Ammon's horn (tissue), 1 donor: ENCODE measurements at places on chromosomes 2 and 18.

DNA sequence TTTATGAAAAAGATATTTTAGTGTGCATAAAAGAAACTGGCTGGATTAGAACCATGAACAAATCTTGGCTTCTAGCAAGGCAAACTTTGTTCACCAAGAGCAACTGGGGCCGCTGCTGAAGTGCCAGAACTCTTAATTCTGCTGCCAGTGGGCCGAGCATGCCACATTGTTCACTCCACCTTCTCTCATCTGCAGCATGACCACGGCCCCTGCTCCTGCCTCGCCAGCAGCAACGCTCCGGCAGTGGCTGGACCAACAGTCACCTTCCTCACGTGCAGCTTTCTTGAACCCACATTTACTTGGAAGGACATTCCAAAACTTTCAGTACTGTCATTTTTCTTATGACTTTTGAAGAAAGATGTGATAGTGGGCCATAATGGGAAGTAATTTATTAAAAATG is 213.8 kb downstream of the PIEZO2 start:
- no peak for DNase-seq

DNA sequence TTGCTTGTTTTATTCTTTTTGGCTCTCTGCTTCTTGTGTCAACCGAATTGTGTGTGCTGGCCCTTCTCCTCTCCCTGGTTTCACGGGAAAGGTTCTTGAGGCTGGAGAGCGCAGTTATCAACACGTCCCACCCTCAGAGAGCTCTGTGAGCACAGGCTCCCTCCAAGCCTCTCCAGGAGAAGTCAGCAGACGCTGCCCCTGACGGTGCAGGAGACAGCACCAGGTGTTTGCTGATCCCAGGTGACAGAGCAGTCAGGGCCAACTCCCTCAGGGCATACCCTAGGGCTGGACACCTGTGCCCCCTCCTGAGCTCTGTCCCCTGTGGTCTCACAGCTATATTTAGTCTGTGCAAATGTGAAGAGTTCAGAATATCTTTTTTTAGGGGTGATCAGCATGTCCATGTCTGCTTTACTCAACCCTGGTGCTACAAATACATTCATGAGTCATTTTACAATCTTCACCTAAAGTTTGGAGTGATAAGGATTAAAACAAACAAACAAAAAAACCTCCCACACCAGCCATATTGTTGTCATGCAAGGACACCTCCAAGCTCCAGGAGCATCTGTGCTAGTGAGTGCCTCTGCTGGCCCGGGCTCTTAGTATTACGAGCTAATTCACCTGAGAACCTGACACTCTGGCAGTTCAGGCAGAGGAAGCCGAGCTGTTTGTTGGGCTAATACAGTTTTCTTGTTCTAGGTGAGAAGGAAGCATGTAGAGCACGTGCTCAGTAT is 65.9 kb upstream of the TMEM200C start:
- no peak for DNase-seq

GRCh38 chr2:95058989-95059641 is 33.6 kb downstream of the MAL start:
- DNase-seq: no peak

DNA sequence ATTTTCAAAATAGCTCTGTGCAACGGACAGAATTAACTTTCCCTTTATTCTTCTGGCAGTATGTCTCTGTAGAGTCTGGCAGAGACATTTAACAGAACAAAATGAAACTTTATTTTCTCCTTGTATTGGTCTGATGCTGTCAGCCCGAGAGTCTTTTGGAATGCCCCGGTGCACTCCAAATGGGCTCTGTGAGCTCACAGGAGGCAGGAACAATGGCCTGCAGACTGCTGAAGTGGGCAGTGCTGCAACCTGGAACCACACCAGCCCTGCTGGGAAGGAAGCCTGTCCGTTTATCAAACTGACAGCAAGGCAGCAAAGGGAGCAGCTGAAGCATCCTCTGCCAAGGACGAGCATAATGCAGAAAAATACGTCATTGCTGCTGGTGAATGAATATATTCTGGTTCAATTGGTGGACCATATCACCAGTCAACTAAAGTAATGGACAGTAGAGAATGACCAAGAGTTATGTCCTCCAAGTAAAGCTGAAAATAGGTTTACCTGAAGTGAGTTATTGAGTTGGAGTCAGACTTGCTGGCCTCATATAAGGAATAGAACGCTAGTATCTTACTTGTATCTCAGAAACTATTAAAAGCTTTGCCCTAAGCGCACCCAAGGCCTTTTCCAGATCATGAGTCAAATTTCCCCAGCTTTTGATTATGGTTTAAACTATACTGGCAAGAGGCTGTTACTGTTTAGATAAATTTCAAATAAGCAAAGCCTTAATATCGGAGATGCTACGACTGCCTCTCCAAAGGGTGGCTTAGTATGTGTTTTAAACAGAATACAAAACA is 207.6 kb upstream of the TANK start:
- peak; percentile 7 for DNase-seq

DNA sequence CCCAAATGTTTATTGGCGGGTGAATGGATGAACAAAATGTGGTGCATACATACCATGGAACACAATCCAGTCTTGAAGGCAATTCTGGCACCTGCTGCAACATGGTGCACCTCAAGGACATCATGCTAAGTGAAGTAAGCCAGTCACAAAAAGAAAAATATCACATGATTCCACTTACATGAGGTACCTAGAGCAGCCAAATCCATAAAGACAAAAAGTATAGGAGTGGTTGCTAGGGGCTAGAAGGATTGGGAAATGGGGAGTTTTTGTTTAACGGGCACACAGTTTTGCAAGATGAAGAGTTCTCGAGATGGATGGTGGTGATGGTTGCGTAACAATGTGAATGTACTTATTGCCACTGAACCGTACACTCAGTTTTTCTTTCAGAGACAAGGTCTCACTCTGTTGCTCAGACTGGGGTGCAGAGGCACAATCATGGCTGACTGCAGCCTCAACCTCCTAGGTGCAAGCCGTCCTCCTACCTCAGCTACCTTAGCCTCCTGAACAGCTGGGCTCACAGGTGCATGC is 90.9 kb upstream of the CERS6 start:
- no peak for DNase-seq

DNA sequence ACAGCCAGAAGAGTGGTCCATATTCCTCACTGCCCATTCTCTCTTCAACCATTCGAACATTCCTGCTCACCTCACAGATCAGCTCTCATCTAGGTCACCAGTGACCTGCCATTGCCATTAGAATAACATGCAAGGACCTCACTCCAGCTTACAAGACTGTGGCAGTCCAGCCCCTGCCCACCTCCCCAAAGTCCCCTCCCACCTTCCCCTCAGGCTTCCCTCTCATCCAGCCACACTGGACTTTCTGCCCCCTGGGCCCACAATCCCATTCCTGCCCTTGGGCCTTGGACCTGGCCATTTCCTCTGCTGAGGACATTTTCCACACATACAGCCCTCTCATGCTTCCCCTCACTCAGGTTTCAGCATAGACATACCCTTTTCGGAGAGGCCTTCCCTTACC is 5.2 kb upstream of the TMEM177 start:
- DNase-seq: no peak

DNA sequence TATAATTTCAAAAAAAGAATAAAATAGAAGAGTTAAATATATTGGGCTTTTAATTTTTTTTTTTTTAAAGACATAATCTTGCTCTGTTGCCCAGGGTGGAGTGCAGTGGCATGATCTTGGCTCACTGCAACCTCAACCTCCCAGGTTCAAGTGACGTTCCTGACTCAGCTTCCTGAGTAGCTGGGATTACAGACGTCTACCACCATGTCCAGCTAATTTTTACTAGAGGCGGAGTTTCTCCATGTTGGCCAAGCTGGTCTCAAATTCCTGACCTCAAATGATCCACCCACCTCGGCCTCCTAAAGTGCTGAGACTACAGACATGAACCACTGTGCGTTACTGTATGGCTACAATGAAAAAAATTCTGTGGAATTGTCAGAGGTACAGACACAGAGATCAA is 98.1 kb upstream of the RGPD4 start:
- DNase-seq: no peak

DNA sequence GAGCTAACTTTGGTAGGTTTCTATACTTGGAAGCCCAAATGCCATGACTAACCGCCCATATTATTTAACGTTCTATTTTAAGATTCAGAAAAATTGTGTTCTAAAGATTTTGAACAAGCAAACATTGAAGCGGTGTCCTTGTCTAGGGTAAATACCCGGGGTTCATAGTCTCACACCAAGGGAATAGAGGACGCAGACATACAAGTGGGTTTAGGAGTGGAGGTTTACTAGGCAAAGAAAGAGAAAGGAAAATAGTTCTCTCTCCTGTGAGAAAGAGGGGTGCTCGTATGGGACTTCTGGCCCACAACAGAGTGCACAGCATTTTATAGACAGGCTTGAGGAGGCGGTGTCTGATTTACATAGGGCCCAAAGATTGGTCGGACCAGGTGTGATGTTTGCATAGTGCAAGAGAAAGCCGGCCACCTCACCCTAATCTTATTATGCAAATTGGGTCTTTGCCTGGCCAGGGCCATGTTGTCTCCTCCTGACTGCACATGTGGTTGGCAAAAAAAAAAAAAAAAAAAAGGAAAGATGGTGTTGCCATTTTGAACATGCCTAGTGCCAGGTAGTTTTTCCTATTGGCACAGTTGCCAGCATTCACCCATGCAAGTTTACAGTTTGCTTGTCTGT is 1062.6 kb downstream of the LRP1B start:
- no peak for DNase-seq

- no peak for DNase-seq
Observed at GRCh38 chr2:128631698-128632500, 313.2 kb upstream of the HS6ST1 start.

DNA sequence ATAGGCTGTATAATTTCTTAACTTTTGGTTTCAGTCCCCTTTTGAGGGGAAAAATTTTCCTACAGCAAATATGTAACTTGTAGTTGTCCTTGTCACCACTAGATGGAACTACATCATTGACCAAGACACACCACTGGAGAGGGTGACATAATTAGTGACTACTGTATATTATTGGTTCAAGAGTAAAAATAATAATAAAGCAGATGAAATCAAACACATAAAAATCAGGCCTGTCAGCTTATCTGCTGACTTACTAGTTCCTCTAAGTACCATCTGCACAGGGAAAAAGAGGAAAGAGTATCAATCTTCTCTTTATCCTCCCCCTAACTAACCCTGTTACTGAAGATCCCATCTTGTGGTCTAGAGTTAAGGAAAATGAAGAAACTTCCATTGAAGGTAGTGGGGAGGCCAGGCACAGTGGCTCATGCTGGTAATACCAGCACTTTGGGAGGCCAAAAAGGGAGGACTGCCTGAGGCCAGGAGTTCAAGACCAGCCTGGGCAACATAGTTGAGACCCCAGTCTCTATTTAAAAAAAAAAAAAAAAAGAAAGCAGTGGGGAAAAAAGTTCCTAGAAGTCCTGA is 29.6 kb upstream of the ENOSF1 start:
- peak; percentile 59 for DNase-seq

DNA sequence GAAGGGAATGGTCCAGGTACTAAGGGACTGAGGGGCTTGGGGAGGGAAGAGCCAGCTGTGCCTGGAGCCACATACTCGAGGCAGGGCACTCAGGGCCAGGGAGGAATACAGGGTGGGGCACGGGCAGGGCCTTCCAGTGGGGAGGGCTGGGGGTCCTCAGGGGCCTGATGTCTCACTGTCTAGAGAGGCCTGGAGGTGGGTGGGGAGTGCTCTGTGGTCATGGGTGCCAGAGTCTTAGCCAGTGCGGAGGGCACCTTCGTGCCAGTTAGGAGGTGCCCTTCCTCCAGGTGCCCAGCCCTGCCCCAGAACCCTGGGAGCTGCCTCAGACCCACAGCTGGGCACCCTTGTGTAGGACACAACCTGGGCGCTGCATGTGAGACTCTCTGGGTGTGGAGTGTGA is 81.2 kb downstream of the SMAD7 start:
- no peak for DNase-seq

DNA sequence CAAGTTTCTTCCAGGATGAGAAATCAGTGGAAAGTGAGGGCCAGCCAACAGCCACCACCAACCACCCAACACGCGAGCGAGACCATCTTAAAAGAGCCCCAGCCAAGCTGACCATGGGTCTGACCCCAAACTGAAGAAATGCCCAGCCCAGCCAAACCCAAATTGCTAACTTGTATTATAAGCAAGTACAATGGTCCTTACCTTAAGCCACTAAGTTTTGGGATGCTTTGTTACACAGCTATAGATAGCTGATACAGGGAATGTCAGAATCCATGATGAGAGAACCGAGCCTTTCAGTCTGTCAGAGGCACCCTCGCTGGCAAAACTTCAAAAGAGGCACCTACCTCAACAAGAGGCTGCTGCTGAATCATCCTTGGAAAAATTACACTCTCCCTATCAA is 17.0 kb downstream of the STK39 start:
- no peak for DNase-seq

GRCh38 chr2:232632904-232633412 is 446 bp upstream of the EFHD1 start:
- DNase-seq: peak; percentile 85

DNA sequence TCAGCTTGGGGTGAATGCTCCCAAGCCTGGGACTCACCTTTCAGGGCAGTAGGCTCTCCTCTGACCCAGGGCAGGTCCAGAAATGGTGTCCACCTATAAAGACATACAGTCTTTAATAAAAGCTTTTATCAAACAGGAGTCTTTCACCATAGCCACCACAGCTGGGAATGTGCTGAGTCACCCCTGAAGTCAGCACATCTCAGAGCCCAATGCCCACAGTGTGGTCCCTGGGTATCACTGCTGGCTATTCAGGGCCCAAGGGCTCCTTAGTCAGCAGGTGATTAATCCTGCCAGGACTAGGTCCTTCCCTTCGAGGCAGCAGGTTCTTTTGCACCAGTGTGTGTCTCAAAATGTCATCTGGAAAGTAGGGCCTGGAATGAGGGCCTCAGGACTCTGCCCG is 181.9 kb downstream of the MEMO1 start:
- DNase-seq: no peak

- DNase-seq: no peak
Observed at GRCh38 chr18:6576718-6577375, 152.7 kb upstream of the ARHGAP28 start.

- no peak for DNase-seq
Observed at GRCh38 chr2:61504949-61505348, 33.2 kb downstream of the XPO1 start.

DNA sequence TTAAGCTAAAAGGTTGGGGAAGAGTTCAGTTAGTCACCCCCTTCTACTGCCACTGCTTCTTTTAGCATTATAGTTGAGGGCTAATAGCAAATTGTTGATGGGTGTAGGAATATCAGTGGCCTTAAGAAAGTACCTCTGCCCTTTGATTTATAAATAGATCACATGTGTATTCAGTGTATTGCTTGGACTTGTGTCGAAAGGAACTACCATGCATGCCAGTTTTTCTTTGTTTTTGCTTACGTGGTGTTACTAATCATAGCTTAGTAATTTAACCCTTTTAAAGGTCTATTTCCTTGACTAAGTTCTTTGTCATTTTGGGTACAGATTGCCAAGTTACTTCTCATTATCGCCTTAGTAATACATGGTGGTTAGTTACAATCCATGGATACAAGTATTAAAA is 85.6 kb downstream of the MIB1 start:
- DNase-seq: no peak
